ENCODE measurements at places on chromosomes 1 and 21. TPM values are rescaled to one million over a fixed set of nuclear protein-coding genes. Genes with fewer than 3 reads are reported as not detected.
A peak's percentile ranks its signal among the peaks of the same experiment; 100 is the strongest.

Gene ORC1
- total RNA-seq: 46.4 TPM

DNA sequence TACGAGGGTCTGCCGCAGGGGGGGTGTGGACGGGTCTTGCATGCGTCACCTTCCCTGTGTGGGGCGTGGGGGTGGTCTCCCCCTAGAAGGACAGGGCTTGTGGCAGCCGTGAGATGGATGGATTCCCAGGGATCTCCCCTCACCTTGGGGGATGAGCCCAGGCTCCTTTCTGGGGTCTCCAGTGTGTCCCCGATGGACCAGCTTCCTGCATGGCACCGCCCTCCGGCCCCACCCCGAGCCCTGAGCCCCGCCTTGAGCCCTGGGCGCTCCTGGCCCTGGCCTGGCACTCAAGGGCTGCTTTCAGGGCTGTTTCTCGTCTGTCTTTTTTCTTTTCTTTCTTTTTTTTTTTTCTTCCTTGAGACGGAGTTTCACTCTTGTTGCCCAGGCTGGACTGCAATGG, 59.5 kb downstream of the SKI start:
- no peak for DNase-seq

Gene TPRG1L
- total RNA-seq: 24.7 TPM

Gene TNNT2
- total RNA-seq: 8.6 TPM

Gene LHX8
- not detected for total RNA-seq

DNA sequence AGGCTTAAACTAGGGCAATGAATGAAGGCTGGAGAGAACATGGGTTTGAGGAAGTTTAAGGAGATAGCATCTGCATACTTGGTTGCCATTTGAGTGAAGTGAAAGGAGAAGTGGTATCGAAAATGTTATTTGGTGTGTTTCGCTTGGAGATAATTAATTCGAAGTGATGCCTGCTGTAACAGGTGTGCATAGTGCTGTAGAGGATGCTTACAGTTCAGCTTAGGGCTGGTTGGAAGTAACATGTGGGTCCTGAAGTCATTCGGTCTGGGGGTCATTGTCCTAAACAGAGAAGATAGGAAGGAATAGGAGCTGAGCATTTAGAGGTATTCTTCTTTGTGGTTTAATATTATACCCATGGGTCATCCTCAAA, 301 bp upstream of the NUDT17 start:
- no peak for DNase-seq

GRCh38 chr1:30912224-30912623, 3.7 kb upstream of the SDC3 start:
- DNase-seq: peak; percentile 15

- DNase-seq: no peak
Observed at GRCh38 chr21:29124645-29125044, 5.8 kb upstream of the MAP3K7CL start.

DNA sequence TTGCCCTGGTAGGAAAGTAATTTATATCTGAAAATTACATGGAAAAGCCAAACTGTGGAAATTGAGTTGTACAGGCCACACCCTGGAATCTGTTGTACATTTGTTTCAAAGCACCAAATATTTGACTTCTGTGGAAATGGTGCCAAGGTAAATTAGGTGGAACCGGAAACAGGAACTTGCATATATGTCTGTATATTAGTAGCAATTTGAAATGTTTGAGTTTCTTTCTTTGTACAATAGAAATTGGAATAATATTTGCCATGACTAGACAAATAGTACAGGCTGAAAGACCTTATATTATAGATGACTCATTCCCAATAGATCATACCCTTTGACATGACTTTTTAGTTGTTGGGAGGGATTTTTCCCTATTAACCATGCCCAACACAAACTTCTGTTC, 10.5 kb upstream of the TAF1A start:
- no peak for DNase-seq

DNA sequence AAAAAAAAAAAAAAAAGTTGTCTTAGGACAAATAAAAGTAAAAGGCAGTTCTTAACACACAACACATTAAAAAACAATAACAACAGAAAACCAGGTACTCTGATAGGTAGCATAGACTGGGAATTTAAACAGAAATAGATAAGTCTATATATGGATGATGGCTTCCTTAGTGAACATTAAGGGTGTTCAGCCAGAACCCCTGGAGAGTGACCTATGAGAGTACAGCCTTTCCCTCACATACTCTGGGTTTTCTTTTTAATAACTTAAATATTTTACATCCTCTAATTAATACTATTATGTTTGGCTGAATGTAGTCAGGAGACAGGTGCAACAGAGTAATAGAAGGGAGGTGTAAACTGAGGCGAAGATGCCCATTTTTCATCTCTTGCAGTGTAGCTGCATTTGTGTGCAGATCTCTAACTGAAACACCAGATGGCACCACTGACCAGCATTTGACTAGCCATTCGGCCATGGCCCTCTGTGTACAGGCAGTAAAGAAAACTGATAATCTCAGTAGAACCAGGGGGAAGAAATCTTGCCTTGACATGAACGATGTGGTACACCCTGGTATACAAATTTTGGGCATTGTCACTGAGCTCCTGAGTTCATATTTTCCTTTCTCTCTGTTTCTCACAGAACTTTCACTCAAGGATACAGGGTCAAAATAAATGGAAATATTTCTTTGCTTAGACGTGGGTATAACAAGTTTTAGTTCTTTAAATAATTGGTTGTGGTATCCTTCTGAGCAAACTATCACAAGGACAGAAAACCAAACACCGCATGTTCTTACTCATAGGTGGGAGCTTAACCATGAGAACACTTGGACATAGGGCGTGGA, 7.6 kb downstream of the TTF2 start:
- peak; percentile 38 for DNase-seq

Gene GBP3
- not detected for total RNA-seq

Gene KDF1
- 19.5 TPM for total RNA-seq

- DNase-seq: no peak
Observed at GRCh38 chr1:203270448-203270847, 34.9 kb upstream of the BTG2 start.

Gene DCST2
- total RNA-seq: 0.35 TPM

Gene LCE1C
- not detected for total RNA-seq

Gene KRTAP19-3
- total RNA-seq: not detected

DNA sequence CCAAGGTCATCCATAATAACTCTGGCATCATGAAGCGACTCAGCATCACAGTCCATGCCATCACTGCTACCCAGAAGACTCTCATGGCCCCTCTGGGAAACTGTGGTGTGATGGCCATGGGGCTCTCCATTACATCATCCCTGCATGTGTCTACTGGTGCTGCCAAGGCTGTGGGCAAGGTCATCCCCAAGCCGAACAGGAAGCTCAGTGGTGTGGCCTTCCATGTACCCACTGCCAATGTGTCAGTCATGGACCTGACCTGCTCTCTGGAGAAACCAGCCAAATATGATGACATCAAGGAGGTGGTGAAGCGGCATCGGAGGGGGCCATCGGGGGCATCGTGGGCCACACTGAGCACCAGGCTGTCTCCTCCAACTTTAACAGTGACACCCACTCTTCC, 65.1 kb upstream of the ARHGAP29 start:
- DNase-seq: no peak

Gene MIXL1
- 4.7 TPM for total RNA-seq

Gene SLC45A1
- total RNA-seq: 0.63 TPM

DNA sequence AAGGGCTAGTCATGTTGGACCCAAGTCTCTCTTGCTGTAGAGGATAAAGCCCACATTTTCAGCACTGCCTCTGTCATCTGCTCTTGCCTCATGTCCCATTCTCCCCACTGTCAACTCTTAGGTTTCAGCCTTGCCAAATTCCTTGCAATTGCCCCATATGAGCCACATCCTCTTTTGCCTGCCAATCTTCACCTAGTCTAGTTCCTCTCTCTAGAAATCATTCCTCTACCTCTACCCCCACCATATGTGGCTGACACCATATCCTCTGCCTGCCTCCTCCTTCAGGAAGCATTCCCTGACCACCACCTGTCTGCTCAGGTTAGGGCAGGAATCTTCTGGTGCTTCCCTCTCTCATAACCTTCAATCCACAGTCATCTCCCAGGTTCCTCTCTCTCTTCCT, 38.2 kb downstream of the SLC9A1 start:
- DNase-seq: no peak

DNA sequence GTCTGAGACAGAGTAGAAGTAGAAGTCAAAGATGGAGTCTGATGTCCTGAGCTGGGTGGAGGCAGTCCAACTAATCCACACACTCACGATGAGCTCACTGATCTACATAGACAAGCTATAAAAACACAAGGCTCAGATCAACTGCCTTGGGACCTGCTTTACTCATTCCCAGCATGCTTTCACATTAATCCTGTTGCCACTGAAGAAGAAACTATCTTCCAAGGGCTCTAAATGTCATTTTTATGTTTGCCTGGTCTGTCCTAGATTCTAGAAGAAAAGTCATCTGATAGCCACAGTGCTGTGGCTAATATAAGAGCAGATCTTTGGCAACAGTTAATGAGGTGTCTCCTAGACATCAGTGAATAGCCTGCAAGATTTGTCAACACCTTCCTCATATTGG, 522.7 kb downstream of the NUF2 start:
- DNase-seq: no peak

Gene BLZF1
- total RNA-seq: 14.3 TPM

- DNase-seq: peak; percentile 88
Observed at GRCh38 chr1:94327001-94327690, 89.8 kb upstream of the ARHGAP29 start.

GRCh38 chr1:205261946-205262691, 34.4 kb downstream of the TMCC2 start:
- no peak for DNase-seq
